ENCODE measurements at places on chromosomes 3 and 15.

GRCh38 chr15:40064231-40064894 lies 25.4 kb upstream of the SRP14 start:
- no peak for DNase-seq

GRCh38 chr3:114857299-114857701 lies 289.8 kb downstream of the ZBTB20 start:
- no peak for DNase-seq

GRCh38 chr3:144241404-144241803 lies 269.8 kb downstream of the DIPK2A start:
- no peak for DNase-seq

DNA sequence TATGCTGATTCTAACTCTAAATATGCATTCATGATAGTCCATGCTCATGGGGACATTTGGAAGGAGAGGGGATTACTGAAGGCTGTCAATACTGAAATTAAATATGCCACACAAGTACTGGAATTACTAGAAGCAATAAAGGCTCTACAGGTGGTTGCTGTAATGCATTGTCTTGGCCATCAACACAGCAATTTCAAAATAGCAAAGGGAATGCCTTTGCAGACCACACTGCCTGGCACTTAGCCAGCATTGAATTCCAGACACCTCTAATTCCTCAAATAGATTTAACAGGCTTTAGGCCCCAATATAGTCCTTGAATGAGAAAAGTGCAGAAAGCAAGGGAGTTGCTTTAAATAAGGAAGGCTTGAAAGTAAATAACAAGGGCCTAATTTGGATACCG lies 115.8 kb upstream of the PLCL2 start:
- no peak for DNase-seq

- DNase-seq, result no peak
Measured at GRCh38 chr15:73687351-73687750, 3.2 kb downstream of the CD276 start.

DNA sequence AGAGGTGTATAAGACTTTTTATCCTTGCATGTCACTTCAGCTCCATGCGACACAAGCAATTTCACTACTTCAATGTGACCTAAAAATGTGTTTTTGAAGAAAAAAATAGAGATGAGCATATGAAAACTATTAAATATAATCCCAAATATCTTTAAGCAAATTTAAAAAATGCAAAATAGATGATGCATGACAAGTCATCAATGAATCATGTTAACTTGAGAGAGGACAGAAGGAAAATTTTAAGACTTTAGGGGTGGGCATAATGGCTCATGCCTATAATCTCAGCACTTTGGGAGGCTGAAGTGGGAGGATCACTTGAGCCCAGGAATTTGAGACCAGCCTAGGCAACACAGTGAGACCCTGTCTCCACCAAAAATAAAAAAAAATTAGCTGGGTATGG lies 73.3 kb downstream of the ANKRD28 start:
- DNase-seq, result no peak

DNA sequence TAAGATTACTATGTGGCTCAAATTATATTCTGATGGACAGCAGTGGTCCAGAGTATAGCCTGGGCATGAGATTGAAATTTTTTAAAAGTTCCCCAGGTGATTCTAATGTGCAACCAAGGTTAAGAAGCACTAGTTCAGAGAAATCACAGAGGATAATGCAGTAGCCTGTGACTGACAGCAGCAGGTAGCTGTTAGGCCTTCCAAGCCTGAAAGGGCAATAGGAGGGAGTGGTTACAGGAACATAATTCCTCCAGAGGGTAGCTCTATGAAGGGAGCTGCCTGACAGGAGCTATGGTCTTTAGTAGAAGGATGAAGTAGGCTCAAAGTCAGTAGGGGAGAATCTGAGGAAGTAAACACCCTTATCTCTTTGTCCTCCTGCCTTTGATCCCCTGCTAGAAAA lies 342.9 kb upstream of the PPP2R3A start:
- DNase-seq, result no peak

GRCh38 chr3:152196782-152197181 lies 71.9 kb upstream of the MBNL1 start:
- no peak for DNase-seq

- DNase-seq, result no peak
Measured at GRCh38 chr15:69701198-69701597, 248.6 kb downstream of the RPLP1 start.

GRCh38 chr15:65094294-65094995 lies 17.9 kb downstream of the KBTBD13 start:
- no peak for DNase-seq

GRCh38 chr3:32454111-32454510 lies 48.5 kb downstream of the CMTM6 start:
- DNase-seq, result no peak

DNA sequence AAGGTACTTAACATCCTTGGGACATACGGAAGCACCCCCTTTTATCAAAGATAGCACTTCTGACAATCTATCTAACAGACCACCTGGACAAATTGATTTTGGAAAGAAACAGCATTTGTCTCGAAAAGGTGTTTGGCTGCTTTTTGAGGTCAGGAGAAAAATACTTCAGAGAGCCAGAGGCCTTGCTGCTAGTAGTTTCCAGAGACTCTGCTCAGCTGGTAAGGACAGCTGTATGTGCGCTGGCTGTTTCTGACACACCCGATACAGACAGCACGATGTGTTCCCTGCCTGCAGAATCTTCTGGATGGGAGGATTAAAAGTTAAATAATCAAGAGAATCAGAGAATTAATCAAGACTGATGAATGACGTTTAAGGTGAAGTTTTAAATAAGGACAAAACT lies 15.6 kb upstream of the GYG1 start:
- DNase-seq, result no peak

DNA sequence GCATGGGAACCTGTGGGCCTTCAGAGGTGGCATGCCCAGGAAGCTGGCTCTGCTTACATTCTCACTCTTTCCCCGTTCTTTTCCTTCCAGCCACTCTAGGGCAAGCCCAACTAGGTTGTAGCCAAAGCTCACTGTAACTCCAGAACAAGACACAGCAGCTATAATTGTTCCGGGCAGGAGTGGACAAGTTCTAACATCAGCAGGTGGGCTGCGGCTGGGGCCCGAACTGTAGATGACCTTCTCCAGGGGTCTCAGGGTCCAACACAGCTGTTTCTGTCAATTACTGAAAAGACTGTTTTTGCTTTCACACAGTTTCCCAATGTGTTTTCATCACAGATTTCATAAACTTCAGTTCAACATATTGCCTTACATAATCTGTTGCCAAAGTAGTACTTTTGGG lies 11.5 kb downstream of the RASGRP1 start:
- no peak for DNase-seq
